ENCODE measurements at places on chromosomes 3 and 15.
A peak's percentile ranks its signal among the peaks of the same experiment; 100 is the strongest.

DNA sequence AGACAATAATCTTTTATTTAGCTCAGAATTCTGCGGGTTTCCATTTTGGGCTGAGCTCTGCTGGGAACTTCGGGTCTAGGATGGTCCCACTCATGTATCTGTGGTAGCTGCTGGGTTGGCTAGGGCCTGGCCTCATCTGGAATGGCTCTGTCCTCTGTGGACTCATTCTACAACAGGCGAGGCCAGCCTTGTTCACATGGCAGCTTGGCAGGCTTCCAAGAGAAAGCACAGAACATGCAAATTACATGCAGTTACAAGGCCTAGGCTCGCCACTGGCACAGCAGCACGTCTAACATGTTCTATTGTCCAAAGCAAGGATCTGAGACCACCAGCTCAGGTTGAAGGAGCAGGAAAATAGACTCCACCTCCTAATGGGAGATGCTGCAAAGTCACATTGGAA is 431.4 kb downstream of the PDCD6IP start:
- peak; percentile 78 for DNase-seq

DNA sequence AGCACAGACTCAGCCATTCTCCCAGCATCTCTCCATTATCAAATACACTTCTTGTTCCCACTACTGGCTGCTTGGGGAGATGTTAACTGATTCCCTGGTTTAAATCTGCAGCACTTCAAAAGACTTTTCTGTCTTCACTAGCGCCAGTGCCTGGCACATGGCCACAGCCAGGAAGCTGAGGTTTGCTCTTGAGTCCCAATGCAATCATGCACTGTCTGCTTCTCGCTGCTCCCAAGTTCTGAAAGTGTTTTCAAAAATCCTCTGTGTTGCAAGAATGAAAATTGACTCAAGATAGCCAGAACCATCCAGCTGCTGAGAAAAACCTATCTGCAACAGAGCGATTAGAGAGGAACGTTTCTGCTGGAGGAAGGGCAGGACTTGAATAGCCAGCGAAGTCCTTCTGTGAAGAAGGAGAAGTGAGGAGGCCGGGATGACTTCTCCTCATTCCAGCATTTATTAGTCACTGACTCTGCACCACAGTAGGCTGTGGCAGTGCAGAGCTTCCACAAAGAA is 358.4 kb upstream of the NR2F2 start:
- DNase-seq: no peak

DNA sequence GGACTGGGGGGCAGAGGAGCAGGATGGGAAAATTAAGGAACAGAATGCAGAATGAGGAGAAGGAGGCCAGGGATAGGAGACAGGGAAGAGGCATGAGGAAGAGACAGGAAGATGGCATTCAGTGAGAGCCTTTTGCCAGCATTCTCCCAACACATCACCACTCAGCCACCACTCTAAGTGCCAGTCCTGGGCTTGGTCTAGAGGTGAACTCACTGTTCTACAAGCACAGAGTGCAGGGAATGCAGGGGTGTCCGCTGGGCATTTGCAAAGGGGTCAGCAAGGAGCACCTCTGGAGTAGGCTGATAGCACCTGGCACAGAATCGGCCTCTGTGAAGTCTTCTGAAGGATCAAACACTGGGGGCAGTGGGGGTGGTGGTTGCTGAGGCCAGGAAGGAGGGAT is 14.6 kb upstream of the IGDCC3 start:
- DNase-seq: no peak

DNA sequence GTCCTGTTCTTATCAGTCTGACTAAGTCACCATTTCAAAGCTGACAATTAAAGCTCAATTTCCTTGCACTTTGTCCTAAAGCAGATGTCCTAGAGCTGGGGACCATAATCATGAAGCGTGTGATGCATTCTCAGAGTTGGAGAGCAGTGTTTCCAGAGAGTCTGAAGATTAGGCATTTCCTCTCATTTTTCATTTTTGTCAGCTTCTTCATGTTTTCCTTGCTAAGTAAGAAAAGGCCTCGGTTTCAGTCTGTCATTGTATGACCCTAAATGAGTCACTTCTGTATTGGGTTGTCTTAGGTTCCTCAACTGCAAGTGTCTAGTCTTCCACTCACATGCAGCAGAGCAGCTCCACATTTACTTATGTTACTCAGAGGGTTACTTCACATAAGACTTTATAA is 257.2 kb upstream of the TPRG1 start:
- DNase-seq: peak; percentile 27

DNA sequence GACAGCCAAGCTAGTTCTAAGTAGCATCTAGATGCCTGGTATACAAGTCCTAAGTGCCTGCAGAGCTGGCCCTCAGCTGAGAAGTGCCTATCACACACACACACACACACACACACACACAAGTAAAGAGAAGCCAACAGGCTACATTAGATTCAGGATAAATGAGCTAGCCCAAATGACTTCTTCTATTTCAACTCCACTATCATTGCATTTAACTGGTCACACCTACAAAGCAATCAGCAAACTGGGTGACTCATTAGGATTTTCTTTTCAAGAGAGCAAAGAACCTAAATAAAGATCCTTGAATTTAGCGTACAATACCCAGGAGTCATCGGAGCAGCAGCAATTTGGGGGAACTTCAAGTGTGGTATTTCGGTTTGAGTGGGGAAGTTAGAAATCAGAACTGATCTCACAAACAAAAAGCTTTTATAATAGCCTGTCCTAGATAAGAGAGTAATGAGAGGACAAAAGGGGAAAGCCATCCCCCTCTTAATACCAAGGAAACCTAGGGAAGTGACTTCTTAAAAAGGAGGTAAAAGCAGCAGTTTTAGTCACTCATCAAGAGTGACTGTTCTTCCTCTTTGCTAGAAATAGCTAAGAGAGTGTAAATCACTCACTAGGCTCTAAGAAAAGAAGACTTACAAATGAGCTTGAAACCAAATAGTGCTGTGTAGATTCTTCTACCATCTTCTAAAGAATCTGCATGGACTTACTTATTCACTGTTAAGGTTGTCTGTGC is 112.7 kb downstream of the TNIK start:
- peak; percentile 58 for DNase-seq

DNA sequence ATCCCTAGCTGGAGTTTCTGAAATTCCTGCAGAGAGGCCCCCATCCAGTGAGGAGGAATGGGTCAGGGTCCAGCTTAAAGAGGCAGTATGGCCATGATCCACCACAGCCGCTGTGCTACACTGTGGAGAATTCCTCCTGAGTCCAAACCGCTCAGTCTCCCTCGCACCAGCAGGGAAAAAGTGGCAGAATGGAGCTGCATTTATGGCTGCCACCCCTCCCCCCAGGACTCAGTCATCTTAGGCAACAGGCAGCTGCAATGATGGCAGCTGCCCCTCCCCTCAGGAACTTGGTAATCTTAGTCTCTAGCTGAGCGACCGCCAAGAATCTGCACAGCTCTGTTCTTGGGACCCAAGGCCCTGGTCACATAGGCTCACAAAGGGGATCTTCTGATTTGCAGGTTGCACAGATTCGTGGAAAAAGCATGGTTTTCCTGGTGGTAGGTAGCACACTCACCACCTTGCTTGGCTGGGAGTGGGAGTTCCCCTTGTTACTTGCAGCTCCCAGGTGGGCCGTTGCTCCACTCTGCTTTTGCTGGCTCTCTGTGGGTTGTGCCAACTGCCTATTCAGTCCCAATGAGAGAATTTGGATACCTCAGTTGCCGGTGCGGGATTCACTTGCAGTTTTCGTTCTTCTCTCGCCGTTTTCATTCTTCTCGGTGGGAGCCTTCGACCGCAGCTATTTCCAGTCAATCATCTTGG is 204.1 kb downstream of the STXBP5L start:
- DNase-seq: no peak

GRCh38 chr15:69468241-69469121 is 15.9 kb downstream of the RPLP1 start:
- peak; percentile 61 for DNase-seq

DNA sequence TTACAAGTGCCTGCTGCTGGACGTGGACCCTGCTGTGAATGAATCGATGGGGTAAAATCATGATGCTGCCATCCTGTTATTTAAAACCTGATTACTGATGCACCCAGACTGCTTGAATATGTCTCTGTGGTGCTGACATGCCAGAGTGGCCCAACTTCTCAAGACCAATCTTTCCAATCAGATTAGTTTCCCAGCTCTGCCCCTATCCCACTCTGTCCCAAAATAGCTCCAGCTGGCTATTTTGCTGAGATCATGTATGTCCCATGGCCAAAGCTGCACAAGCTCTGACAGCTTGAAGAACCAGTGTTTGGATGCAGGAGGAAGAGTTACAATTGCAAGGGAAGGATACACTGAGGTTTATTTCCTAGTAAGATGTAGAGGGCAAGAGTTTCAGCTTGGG is 153.6 kb downstream of the TMEM108 start:
- no peak for DNase-seq

DNA sequence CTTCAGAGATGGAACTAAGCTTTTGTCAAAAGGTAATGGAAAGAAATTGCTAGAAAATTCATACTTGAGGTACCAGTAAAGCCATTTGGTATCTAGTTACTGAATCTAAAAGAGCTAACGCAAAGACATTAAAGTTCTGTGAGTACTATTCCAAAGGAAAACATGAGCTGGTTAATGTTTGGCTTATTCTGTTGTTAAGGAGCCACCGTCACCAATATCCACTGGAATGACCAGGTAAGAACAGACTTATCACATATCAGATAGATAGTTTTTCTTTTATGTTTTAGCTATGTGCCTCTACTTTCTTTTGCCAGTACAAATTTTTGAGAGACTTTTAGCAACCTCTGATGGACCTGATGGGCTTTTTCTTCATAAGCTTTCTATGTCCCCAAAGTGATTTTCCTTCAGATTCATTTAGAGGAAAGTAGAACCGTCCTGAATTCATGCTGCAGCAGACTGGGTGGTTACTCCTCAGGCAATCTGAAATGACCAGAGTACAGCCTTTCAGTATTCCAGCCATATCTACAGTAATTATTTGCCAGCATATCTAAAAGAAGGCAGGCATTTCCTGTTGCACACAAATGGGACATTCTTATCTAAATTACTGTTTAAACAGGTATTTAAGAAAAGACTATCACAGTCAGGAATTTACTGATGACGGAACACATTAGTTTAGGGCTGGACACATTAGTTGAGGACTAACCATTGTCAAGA is 274.1 kb downstream of the MECOM start:
- DNase-seq: peak; percentile 81

DNA sequence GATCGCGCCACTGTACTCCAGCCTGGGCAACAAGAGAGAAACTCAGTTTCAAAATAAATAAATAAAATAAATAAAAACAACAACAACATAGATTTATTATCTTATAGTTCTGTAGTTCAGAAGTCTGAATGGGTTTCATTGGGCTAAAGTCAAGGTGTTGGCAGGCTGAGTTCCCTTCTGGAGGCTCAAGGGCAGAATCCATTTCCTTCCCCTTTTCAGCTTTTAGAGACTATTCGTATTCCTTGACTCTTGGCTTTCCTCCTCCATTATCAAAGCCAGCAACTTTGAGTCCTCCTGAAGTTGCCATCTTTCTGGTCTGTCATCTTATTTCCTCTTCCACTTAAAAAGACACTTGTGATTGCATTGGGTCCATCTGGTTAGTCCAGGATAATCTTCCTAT is 12.1 kb downstream of the BLM start:
- no peak for DNase-seq

DNA sequence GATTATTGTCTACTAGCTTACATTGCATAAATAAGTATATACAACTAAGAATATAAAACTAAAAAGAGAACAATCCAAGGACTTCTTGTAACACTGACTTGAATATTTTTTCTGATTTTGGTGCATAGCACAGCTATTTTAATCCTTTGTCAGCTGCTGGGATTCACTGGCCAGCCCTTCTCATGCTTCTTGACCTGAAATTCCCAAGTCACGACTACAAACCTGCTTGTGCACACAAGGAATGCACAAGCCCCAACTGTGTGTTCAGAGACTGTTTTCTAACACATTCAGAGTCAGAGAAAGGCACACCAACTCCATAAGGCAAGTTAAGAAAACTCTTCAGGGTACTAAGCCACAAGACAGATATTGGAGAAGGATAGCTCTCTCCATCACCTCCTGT is 80.9 kb downstream of the TNIK start:
- no peak for DNase-seq

DNA sequence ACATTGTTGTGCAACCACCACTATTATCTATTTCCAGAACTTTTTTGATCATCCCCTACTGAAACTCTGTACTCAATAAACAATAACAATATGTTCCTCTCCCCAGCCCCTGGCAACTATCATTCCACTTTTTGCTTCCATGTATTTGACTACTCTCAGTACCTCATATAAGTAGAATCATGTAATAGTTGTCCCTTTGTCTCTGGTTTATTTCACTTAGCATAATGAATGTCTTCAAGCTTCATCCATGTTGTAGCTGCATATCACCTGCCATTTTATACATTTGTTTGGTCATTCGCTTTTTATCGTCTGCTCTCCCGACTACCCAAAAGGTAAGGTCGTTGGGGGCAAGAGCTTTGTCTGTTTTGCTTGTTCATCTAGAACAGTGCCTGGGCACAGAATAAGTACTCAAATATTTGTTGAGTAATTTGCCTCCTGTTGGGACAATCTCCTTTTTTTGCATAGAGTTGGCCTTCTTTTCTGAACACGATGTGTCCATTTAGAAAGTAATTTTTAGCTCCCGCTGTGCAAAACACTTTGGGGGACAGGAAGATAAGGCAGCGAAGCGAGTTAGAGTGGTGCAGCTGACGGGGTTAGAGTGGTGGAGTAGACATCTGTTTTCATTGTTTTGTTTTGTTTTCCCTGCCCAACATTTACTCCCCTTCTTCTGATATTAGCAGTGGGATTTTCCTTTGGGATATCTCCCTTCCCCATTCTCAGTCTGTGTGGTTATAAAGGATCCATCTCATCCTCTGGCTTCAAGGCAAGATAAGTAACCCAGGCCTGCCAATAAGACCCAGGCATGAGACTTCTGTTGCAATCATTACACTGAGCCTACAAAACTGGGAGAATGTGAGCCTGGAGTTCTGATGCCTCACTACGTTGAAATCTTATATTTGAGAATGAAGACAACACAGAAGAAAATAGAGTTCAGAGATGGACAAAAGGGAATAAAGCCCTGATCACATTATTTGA is 83.4 kb upstream of the RNU6-1 start:
- no peak for DNase-seq

- DNase-seq: no peak
These were observed 129.8 kb downstream of the OSBPL10 start for GRCh38 chr3:31851278-31851677.

- peak; percentile 67 for DNase-seq
These were observed 181.9 kb upstream of the KBTBD8 start for GRCh38 chr3:66816090-66816761.

Data from small intestine (tissue), 16 donors.